ENCODE measurements at places on chromosomes 3 and 15. TPM values are rescaled to one million over a fixed set of nuclear protein-coding genes. Genes with fewer than 3 reads are reported as not detected.

DNA sequence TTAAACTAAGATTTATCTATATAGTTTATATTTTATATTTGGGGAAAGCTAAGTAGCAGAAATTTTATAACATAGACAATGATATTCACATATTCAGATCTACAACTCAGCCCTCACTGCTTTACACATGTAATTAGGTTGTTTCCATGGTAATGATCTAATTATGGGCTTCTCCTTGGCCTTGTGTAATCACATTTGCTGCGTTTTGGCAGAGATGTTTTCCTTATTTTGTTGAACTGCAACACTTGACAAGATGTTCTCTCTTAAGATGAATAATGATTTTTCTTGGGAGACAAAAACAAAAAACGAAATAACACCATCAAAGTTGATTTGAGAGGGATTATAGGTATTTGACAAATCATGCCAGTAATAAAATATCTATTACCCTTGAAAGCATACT is 635.6 kb upstream of the TBL1XR1 start:
- no peak for DNase-seq

Gene AAGAB
- total RNA-seq, result 35.8 TPM

Gene SLC28A2
- total RNA-seq, result not detected

DNA sequence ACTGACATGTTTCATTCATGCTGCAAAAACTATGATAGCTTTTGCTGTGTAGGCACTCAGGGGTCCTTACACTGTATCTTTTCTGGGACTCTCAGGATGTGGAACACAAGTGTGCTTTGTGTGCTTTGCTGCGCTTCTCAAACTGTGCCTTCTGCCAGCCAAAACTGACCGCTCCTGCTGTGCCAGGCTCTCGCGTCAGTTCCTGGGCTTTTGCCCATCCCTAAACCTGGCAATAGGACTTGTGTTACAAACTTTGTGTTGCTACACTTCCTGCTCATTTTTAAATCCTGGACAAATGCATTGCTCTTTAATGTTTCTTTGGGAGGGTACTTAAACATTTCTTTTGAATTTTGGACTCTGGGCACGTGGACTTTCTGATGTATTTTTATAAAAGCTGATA is 60.3 kb downstream of the DIPK2A start:
- DNase-seq, result no peak

DNA sequence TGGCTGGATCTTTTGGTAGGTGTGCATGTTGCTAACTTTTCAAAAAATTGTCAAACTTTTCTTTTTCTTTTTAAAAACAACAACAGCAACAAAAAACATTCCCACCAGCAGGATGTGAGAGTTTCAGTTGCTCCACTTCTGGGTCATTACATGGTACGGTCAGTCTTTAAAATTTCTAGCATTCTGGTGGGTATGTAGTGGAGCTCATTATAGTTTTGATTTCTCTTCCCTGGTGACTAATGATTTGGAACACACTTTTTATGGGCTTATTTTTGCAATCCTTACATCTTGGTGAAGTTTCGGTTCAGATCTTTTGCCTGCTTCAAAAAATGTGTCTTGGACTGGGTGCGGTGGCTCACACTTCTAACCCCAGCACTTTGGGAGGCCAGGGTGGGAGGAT is 19.3 kb downstream of the ATP1B3 start:
- DNase-seq, result no peak

Gene LTK
- total RNA-seq, result 0.25 TPM

- DNase-seq, result no peak
Measured at GRCh38 chr3:78641703-78642102, 1126.1 kb downstream of the ROBO1 start.

Gene CADM2
- not detected for total RNA-seq

- DNase-seq, result no peak
Measured at GRCh38 chr15:43266834-43267233, at the start of gene TGM5. TSS of gene TGM5 (minus strand) at chr15:43266928. CDS start at chr15:43266849, 79 bp downstream.

DNA sequence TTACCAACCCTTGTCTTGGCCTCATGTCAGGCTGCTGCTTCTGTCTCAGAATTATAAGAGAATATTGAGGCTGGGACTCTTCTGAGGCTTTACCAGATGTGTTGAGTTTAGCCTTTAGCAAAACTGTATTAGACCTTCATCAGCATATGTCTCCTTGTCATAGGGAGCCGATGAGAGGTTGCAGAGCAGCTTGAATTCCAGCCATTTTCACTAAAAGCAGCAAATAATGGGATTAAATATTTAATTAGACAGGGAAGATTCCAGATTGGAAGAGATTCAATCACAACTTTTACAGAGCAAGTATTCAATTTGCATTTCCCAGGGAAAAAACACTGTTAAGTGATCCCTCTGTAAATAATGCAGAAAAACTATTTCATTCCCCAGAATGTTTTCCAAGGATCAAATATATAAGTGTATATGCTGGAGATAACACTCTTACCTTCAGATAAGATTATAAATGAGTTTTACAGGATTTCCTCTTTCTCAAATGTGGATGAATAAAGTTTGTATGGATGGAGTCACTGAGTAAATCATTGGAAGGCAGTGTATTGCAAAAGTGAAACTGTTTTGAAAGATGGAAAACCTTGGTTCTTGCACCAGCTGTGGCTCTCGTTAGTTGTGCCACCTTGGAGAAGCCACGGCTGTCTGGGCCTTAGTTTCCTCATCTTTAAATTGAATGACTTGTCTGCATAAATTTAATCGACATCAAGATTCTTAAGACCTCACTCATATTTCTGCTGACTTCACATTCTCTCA is 466.4 kb upstream of the SGO1 start:
- no peak for DNase-seq

DNA sequence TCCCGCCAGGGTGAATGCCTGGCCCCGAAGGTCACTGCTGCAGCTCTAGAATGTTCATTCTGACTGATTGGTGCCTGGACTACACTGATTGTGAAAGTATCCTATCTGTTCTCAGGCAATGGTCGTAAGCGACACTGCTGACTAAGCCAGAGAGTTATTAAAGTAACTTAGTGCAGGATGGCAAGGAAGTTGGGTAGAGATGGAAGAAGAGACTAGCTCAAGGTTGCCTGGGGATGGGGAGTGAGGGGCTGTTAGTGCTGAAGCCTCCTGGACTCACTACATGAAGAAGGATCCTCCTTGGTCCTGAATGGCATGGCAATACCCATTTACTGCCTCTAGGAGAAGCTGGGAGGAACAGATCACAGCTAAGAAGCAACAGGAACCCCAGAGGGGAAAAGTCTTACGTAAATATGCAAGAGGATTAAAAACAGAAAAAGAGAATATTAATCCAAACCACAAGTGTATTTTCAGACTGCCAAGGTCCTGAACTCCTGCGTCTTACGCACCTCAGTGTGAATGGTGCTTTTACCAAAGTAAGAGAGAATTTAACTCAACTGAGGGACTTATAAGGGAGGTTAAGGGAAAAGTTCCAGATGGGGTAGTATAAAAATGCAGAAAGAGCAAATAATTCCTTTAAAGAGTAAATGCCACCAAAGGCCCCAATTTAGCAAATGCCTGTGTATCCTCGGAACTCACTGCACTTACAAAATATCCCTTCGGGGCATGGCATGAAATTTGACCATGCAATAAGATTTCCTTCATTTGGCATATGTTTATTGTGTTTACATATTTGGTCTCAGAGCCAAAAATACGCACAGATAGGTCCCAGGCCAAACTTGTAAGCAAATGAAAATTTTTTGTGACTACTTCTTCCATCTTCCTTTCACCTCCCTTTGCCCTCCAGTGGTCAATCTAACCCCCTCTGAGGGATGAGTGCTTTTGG is 64.0 kb upstream of the DGKG start:
- no peak for DNase-seq

Gene SLC25A26
- total RNA-seq, result 15.5 TPM

- no peak for DNase-seq
Measured at GRCh38 chr3:157551961-157552360, 48.7 kb upstream of the VEPH1 start.

- DNase-seq, result no peak
Measured at GRCh38 chr3:115052906-115053305, 94.2 kb downstream of the ZBTB20 start.

DNA sequence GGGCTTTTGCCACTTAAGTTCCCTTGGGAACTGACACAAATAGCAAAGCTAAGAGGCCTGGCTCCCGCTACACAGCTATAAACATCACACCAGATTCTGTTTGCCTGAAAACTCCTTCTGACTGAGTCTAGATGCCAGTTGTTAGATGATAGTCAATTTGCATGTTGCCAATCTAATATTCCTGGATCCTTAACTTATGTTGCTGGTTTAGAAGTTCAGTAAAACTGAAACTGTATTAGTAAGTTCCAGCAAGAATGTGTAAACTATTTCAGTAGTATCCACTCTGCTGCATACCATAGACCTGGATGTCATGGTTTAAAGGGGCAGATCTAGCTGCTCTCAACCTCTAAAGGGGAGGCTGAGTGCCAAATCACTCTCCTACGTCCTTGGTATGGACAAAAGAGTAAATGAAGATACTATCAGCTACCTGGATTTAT is 27.1 kb upstream of the LACTB start:
- no peak for DNase-seq

- DNase-seq, result no peak
Measured at GRCh38 chr3:134905647-134905935, 110.5 kb downstream of the EPHB1 start.

- no peak for DNase-seq
Measured at GRCh38 chr15:66232267-66232625, 21.3 kb downstream of the MEGF11 start.

Gene EMC7
- total RNA-seq, result 66.8 TPM

- DNase-seq, result no peak
Measured at GRCh38 chr3:42805141-42805821, 991 bp upstream of the HIGD1A start.

DNA sequence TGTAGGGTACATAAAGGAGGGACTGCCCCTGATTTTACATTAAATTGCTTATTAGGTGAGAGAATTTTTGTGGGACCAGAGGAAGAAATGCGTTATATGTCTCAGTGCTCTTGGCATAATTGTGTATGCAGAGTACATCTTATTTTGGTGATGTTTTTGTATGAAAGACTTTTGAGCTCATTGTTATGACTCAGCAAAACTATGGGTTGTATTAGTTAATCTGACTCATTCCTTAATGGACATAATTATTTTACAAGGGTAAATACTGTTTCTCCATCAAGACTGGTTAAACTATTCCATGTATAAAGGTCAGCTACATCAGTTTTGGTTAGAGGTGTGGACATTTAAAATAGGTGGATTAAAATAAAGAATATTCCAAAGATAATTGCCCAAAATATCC is 156.8 kb downstream of the ALCAM start:
- no peak for DNase-seq

DNA sequence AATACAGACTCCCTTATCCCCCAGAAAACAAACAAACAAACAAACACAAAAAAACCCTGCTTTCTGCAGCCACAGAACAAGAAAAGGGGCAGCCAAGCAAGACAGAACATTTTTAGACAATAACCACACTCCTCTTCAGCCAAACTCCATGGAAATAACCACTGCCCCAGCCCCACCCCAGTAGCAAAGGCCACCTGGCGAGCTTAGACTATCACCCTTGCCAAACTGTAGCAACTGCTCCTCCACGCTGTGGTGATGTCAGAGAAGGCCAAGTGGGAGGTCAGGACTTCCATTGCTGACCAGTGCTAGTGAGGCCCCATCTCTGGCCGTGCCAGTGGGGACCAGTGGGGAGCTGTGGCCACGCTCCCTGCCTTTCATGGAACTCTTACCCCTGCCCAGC is 60.3 kb upstream of the CHRNA7 start:
- DNase-seq, result no peak

GRCh38 chr3:171393032-171393744 is 67.0 kb downstream of the TNIK start:
- DNase-seq, result no peak

- no peak for DNase-seq
Measured at GRCh38 chr3:27927882-27928281, 205.8 kb upstream of the EOMES start.

DNA sequence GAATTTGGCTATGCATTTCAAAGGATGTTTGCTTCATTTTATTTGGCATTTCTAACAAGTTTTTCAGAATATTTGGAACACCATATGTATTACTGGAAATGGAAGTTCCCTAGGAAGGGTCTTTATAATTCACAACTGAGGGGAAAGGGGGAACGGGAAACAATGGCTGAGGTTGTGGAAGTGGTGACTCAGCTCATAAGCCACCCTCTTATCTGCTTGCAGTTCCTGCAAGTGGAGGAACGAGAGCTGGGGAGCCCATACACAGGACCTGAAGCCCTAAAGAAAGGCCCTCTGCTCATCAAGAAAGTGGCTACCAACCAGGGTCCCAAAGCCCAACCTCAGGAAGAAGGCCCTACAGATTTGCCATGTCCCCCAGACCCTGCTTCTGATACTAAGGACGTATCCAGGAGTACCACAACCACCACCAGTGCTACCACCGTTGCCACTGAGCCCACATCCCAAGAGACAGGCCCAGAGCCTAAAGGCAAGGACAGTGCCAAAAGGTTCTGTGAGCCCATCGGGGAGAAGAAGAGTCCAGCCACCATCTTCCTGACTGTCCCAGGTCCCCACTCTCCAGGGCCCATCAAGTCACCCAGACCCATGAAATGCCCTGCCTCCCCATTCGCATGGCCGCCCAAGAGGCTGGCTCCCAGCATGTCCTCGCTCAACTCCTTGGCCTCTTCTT is 37.9 kb downstream of the ESYT3 start:
- no peak for DNase-seq

Gene XIRP1
- 4.7 TPM for total RNA-seq

Gene ITIH1
- not detected for total RNA-seq

- no peak for DNase-seq
Measured at GRCh38 chr15:95027981-95028380, 796.6 kb downstream of the MCTP2 start.

DNA sequence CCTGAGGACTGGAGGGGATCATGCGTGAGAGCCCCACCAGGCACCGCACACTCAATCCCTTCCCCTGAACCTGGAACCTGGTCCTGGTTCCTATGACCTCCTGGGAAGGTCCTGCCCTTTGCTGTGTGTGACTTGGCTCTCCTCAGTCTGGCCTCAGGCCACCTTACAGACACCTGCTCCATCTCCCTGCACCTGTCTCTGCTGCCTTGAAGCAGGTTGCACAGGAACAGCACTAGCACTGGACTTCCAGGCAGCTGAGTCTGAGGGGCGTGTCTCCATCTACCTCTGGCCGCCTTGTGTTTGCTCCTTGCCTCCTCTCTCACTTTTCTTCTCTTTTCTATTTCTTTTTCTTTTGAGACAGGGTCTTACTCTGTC is 15.4 kb downstream of the PSTPIP1 start:
- DNase-seq, result no peak

- no peak for DNase-seq
Measured at GRCh38 chr3:76134166-76134565, 348.8 kb upstream of the ZNF717 start.

Measured in activated T-helper 2 cell treated with anti-CD3 and anti-CD28 coated beads, Interferon-gamma antibody, Interleukin-2, Interleukin-4, amounts not matched to agents 10 μg/mL and 5 μg/mL and 100 μg/mL, durations not matched to agents 14 hours and 24 hours and 36 hours (primary cell).